ENCODE measurements at places on chromosomes 11 and 22. TPM values are rescaled to one million over a fixed set of nuclear protein-coding genes. Genes with fewer than 3 reads are reported as not detected.

DNA sequence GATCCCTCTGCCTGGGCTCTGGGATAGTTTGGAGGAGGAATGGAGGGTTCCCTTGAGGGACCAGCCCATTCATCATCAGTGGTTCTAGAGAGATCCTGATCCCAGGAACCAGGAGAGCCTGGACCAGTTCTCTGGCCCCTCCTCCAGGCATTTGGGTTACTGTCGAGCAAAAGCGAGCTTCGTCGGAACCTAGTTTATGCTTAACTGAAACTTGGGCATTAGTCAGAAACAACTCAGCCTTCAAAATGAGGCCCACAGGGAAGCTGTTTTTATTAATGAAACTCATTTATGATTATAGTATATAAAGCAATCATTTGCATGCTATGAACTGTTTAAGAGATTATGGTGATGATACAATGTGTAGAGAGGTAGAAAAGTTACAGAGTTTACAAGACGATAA is 61.4 kb downstream of the LIF start:
- no peak for DNase-seq

DNA sequence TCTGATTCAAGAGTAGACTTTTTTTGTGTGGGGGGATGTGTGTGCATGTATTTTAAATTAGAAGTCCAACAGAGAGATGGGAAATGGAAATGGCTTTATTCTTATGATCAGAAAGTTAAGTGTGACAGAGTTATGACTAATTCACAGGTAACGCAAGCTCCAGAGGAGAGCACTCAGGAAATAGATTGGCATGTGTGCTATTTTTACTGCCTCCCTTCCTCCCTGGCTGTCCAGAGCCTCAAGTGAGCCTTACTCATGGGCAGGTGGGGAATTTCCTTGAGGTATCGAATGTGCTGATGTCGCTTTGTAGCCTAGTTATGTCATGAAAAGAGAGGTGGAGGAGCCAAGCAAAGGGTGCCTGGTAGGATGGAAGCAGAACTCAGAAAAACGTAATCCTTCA is 70.3 kb upstream of the BDNF start:
- no peak for DNase-seq

GRCh38 chr11:64008283-64008913 is 22.2 kb downstream of the OTUB1 start:
- no peak for DNase-seq

GRCh38 chr11:86388198-86388597 is 13.5 kb downstream of the CCDC81 start:
- DNase-seq, result no peak

- DNase-seq, result no peak
Observed at GRCh38 chr11:29310725-29311342, 706.0 kb downstream of the KCNA4 start.

- DNase-seq, result no peak
Observed at GRCh38 chr11:27388869-27389268, 25.9 kb upstream of the CCDC34 start.

GRCh38 chr11:4508886-4509285 is 26.4 kb downstream of the OR52K1 start:
- DNase-seq, result no peak

DNA sequence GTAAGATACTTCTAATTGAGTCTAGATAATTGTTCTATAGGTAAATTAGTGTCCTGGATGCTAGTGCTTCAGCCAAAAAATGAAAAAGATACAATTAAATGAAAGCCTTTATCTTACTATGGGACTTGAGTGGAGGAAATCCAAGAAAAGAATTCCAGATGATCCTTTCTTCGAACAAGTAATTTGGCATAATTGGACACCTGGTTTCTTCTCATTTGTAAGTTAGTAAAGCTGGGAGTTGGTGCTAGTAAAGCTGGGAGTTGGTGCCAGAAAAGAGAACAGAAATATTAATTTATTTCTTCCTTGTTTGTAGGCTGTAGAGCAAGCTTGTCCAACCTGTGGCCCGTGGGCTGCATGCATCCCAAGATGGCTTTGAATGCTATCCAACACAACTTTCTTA is 12.3 kb downstream of the OR51V1 start:
- no peak for DNase-seq

- DNase-seq, result no peak
Observed at GRCh38 chr11:47451436-47451835, 2.5 kb upstream of the RAPSN start.

GRCh38 chr11:76296731-76297542 is 84.0 kb downstream of the THAP12 start:
- no peak for DNase-seq

- DNase-seq, result no peak
Observed at GRCh38 chr11:99535406-99535805, 514.7 kb downstream of the CNTN5 start.

DNA sequence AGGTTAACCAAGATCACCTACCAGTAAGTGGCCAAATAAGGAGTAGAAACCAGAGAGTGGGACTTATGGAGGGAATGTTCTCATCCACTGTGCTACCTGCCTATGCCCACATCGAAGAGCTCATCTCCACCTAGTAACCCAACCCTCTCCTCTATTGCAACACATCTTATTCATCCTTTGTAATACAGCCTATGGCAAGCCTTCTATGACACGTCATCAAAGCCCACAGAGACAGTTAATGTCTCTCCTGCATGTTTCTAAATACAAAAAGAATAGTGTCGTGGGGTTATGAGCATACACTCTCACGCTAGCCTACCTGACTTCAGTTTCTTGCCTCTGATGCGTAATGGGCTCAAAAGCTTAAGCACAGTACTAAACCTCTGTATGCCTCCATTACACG is 1158.1 kb upstream of the TENM4 start:
- no peak for DNase-seq

- no peak for DNase-seq
Observed at GRCh38 chr11:62018981-62019664, 51.7 kb upstream of the FTH1 start.

DNA sequence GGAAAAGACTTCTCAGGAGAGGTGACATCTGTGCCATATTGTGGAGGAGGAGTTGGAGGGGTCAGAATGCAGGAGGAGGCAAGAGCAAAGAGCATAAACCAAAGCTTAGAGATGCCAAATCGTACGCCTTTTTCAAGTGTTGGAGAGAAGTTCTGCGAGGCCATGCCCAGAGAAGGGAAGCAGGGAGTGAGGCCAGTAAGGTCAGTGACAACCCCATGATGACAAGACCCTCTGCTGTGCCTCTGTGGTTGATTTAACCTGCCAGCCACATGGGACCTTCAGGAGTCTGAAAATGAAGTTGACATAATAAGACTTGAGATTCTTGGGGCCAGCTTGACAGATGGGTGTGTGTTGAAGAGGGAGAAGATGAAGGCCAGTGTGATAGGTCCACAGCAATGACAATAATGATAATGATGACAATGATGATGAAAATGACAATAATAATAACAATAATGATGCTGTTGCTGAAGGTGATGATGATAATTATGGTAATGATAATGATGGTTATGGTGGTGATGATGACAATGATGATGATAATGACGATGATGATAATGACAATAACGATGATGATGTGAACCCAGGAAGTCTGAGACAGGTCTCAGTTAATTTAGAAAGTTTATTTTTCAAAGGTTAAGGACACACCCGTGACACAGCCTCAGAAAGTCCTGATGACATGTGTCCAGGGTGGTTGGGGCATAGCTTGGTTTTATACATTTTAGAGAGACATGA is 152.6 kb upstream of the B3GAT1 start:
- DNase-seq, result no peak

GRCh38 chr22:39276440-39277141 is 31.8 kb upstream of the PDGFB start:
- DNase-seq, result no peak

GRCh38 chr22:47157093-47157420 is 394.6 kb downstream of the TBC1D22A start:
- DNase-seq, result no peak

- DNase-seq, result no peak
Observed at GRCh38 chr22:44366372-44367300, 53.9 kb upstream of the SHISAL1 start.

GRCh38 chr11:15489281-15489680 is 374.6 kb downstream of the INSC start:
- DNase-seq, result no peak

- no peak for DNase-seq
Observed at GRCh38 chr11:61785837-61786402, 6.5 kb downstream of the TMEM258 start.

GRCh38 chr22:40009292-40009774 is 14.6 kb downstream of the FAM83F start:
- DNase-seq, result no peak

- DNase-seq, result no peak
Observed at GRCh38 chr11:120195601-120196320, 15.1 kb upstream of the OAF start.

DNA sequence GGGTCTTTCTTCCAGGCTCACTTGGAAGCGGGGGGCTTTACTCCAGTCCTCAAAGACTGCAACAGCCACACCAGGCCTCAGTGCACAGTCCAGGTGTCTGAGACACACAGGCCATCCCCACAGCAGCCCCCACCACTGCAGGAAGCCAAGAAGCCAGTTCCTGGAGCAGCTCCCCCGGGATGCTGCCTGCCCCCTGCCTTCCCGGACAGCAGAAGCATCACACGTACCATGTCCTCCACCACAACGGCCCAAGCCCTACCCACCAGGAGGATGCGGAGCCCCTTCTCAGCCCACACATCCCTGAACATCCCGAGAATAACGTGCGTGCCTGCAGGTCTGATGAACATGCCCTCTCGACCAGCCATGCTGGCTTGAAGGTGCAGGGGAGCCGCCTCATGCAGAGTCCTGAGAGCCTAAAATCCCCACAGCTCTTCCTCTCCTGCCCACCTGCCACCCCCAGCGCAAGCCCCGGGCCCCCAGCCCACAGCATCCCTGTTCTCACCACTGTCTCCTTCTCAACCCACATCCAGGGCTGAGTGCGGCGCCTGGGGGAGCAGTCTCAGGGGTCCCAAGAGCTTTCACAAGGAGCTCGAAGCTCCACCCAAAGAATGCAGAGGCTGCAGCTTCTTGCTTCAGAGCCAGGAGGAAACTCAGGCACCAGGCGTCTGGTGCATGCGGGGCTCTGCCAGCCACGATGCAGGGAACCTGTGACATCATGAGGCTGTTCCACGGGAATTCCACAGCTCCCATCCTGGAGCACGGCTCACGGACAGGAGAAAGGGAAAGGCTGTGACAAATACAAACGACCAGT is 209.6 kb downstream of the BRD1 start:
- DNase-seq, result no peak

DNA sequence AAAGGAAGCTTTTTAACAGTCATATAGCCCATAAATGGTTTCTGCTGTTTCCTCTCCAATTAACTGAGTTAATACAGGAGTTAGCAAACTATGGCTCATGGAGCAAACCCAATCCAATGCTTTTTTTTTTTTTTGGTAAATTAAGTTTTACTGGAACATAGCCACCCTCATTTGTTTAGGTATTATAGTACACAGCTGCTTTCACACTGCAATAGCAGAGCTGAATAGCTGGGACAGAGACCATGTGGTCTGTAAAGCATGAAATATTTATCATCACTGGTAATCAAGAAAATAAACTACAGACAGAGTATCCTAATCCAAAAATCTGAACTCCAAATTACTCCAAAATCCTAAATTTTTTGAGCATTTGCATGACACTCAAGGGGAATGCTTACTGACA is 53.7 kb downstream of the RDX start:
- DNase-seq, result no peak

- no peak for DNase-seq
Observed at GRCh38 chr11:101759771-101760450, 154.9 kb upstream of the CEP126 start.

DNA sequence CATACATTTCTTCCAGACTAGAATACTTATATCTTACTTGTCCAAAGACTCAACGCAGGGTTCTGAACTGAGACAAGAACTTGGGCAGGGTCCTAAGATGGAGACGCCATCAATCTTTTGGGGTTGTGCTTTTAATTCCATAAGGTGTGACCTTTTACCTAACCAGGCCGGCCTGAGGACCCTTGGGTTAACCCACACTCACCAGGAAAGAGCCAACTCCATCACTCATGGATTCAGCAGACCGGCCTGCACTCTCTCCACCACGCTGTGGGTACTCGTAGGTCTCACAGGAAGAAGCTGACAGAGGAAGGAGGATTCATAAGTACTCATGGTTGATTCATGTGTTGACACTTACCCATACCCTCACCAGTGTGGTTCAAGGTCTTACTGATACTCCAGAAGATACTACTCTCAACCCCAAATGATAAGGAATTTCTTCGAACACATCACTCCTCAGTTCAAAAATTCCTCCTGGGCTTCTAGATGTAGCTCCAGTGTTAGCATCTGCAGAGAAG is 36.2 kb downstream of the USP35 start:
- DNase-seq, result no peak

- no peak for DNase-seq
Observed at GRCh38 chr11:69065147-69065710, 16.5 kb downstream of the TPCN2 start.

DNA sequence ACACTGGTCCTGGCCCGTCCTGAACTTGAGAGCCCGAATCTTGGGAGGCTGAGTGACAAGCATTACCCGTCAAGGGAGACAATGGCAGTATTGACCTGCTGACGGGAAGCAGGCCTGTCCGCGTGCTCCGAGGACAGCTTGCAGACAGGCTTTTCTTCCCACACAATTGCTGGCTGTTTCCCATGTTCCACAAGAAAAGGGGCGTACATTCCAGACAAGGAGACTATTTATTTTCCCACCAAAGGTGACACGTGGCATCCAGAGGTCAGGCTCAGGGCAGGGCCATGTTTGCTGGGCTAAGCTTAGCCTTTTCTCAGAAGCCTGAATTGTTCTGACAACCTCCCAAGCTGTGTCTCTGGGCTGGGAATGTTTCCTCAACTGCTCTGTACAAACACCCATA is 86.9 kb upstream of the SPON1 start:
- no peak for DNase-seq

The OOSP1 gene
- not detected for total RNA-seq

The C1QTNF4 gene
- 3.5 TPM for total RNA-seq

The PRR33 gene
- not detected for total RNA-seq

The XKR3 gene
- total RNA-seq, result 0.25 TPM

The C11orf91 gene
- total RNA-seq, result not detected

The CCDC188 gene
- not detected for total RNA-seq

The OR5AN1 gene
- not detected for total RNA-seq

The KCNJ5 gene
- not detected for total RNA-seq

The DDX25 gene
- total RNA-seq, result 17.9 TPM

The HEPHL1 gene
- 0.19 TPM for total RNA-seq

The TST gene
- total RNA-seq, result 23.6 TPM

The OR2AG2 gene
- 0.17 TPM for total RNA-seq

The UPK3A gene
- total RNA-seq, result not detected

All from H1 (cell line).